ENCODE measurements at places on chromosomes 11 and 22.

- no peak for DNase-seq
These were observed 4.8 kb upstream of the FBXO7 start for GRCh38 chr22:32469799-32470212.

DNA sequence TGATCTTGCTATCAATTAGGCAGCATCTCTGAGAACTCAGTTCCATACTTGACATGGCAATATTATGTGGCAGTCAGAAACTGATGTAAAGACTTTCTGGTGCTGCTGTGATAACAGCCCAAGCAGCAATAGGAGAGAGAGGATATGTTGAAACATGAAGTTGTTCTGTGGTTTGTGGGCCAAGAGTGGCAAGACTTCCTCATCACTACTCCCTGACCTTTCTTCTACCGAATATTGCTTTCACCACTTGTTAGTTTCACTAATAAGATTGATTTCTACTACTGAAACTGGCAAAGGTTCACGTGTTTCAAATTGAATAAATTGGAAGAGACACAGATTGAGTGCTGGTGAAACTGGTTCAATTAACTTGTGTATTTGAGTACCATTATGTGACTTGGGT lies 852.6 kb upstream of the RAG2 start:
- DNase-seq = no peak

DNA sequence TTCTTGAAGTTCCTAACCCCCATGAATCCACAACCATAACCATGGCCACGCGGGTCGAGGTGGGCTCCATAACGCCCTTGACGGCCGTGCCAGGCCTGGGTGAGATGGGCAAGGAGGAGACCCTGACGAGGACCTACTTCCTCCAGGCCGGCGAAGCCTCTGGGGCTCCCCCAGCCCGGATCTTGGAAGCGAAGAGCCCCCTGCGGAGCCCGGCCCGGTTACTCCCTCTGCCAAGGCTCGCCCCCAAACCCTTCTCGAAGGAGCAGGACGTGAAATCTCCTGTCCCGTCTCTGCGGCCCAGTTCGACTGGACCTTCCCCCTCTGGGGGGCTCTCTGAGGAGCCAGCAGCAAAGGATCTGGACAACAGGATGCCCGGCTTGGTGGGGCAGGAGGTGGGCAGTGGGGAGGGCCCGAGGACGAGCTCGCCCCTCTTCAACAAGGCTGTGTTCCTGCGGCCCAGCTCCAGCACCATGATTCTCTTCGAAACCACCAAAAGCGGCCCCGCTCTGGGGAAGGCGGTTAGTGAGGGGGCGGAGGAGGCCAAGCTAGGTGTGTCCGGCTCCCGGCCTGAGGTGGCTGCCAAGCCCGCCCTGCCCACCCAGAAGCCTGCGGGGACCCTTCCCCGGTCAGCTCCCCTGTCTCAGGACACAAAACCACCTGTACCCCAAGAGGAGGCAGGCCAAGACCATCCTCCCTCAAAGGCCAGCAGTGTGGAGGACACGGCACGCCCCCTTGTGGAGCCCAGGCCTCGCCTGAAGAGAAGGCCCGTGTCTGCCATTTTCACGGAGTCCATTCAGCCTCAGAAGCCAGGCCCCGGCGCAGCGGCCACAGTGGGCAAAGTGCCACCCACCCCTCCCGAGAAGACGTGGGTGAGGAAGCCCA lies 75.7 kb downstream of the KIAA1671 start:
- no peak for DNase-seq

GRCh38 chr11:28659716-28660348 lies 551.6 kb downstream of the METTL15 start:
- DNase-seq = no peak

DNA sequence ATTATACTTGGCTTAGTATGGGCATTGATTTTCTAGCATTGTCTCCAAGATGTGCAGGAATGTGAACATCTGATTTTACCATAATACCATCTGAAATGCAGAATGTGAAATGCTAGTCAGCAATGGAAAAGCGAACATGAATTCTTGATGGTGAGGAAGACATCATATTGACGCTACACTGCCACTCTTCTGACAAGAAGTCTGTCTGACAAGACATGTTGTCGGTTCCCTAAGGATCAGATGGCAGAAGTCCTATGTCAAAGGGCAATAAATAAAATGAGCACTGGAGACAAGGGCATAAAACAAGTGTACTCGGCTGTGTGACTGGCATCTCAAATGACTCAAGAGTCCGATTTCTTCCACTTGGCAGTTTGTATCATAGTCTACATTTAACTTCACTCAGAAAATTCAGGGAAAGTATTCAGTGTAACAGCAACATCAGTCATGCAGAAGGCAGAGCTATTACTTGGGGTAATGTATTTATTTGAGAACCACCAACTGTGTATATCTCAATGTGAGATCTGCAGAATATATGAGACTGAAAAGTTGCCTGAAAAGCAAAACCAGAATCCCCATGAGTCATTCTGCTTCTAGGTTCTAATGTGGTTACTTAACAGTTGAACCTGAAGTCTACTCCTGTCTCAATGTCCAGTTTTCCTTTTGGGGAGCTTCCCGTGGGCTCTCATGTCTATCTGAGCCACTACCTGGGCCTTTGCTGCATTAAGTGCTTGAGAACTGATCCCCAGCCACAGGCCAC lies 51.5 kb downstream of the SLC17A6 start:
- no peak for DNase-seq

Measured in stimulated activated CD8-positive, alpha-beta memory T cell treated with anti-CD3 and anti-CD28 coated beads, Interleukin-15, amount 100 ng/mL, for 1 hour (primary cell).